NB4 (cell line): ENCODE measurements at places on chromosomes 16 and 17.

DNA sequence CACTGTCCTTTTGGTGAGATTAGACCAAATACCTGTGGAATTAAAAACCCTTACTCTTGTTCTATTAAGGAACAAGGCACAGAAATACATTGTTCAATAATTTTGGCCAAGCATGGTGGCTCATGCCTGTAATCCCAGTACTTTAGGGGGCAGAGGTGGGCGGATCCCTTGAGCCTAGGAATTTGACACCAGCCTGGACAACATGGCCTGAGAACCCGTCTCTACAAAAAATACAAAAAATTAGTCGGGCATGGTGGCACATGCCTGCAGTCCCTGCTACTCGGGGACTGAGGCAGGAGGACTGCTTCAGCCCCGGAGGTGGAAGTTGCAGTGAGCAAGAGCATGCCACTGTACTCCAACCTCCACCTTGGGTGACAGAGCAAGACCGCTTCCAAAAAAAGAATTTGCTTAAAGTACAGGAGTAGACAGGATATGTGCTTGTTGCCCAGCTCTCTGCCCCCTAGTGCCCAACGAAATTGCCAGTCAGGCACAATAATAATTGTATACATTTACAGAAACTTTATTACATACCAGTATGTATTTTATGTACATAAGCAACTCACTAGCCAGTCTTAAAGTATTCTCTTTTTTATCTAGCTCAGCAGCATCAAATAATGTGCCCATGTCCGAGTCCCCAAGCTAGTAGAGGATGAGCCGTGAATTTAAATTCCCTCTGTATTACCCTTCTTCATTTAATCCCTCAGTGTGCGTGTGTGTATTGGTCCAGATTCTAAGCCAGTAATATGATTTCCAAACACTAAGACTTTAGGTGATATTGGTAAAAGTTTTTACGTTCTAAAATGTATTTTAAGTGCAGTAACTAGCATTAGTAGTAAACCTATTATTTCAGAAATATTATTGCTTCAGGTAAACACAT, 1.4 kb downstream of the THUMPD1 start:
- DNase-seq, result peak; percentile 36

DNA sequence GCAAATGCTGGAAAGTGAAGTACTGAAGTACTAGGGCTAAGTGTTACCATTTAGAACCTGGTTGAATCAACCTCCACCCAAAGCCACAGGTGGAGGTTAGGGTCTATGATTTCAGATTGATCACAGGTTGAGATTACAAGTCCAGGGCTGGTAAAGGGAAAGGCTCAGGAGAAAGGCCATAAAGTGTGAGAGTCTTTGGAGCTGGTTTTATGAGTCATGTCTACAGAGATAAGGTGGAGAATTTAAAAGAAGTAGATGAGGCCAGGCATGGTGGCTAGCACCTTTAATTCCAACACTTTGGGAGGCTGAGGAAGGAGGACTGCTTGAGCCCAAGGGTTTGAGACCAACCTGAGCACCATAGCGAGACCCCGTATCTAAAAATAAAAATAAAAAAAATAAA, 221.7 kb upstream of the CDH11 start:
- DNase-seq, result no peak

DNA sequence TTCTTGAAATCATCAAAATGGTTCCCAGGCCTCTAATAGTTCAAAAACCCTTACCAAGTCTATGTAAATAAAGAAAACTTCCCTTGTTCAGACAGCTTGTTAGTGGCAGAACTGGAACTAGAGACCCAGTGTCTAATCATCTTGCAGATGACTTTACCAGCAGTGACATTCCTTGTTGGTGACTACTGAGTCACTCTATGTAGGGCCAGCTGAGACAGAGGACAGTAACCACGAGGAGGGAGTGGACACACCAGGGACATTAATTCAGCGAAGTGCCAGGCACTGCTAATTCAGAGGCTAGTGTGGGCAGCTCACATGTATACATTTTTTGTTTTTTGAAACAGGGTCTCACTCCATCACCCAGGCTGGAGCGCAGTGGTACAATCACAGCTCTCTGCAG, 6.1 kb upstream of the HEATR3 start:
- no peak for DNase-seq

- DNase-seq, result peak; percentile 21
Measured at GRCh38 chr17:4899341-4900230, at the start of gene C17orf107. TSS of gene C17orf107 (plus strand) at chr17:4899536. CDS start at chr17:4899763, 227 bp downstream.

DNA sequence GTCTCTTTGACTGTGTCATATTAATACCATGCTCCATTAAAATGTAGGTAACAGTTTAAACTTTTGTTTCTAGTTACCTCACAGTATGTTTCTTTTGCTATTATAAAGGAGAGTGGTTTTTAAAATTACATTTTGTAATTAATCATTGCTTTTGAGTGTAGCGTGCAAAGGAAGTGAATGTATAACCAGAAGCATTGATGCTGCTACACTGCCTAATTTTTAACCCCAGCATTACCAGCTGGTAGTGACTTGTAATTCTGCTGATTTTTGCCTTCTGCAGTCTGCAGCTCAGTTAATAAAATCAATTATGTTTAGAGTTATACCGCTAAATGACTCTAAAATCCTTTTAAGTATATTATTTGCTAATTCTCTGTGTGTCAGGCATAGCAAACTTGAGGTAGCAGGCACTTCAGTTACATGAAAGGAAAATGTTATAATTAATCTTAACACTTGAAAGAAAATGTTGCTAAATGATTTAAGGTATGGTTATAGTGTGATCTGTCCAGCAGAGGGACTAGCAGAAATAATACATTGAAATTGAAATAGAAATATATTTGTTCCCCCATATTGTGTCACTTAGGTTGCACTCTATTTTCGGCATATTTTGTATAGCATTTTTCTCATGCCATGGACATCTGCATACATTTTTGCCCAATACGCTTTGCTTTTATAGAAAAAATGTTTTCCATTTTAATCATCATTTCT, 388.5 kb downstream of the CNTNAP4 start:
- no peak for DNase-seq

DNA sequence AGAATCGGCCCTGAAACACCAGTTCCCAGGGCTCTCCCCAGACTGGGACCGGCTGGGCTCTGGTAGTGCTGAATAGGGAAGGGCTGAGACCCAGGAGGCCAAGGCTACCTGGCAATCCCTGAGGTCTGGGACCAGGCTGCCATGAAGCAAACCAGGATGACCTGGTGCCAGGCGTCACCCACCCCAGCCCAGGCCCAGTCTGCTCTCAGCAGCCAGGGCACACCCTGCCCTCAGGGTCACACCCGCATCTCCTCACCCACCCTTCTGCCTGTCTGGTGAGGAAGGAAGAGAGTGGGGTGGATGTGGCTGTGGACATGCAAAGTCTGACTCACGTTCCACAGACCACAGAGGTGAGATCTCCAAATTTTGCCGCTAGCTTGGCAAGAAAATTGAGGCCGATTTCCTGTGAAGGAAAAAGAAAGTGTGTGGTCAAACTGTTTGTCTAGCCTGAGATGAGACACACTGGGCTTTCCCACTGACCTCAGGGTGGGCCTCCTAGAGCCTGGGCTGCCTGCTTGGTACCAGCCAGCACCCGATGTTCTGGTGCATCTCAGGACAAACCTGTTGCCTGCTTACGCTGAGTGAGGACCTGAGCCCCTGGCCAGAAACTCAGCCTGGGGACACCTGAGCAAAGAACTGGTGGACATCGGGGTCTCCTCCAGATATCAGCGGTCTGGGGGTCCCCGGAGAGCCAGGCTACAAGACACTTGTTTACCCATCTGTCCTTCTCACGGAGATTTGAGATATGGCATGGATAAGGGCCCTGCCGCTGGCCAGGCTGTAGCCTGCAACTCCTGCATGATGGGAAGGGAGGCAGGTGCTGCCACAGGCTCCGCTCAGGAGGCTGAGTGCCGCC, 6.3 kb upstream of the RAB37 start:
- DNase-seq, result no peak

- no peak for DNase-seq
Measured at GRCh38 chr17:16003841-16004240, 4.2 kb downstream of the TTC19 start.

- no peak for DNase-seq
Measured at GRCh38 chr17:30137158-30137557, 20.5 kb downstream of the NSRP1 start.
